ENCODE measurements at places on chromosomes 3 and 15.

GRCh38 chr15:60649845-60650548, 171.1 kb upstream of the ICE2 start:
- no peak for DNase-seq

- no peak for DNase-seq
Measured at GRCh38 chr15:39149636-39150150, 431.2 kb upstream of the THBS1 start.

DNA sequence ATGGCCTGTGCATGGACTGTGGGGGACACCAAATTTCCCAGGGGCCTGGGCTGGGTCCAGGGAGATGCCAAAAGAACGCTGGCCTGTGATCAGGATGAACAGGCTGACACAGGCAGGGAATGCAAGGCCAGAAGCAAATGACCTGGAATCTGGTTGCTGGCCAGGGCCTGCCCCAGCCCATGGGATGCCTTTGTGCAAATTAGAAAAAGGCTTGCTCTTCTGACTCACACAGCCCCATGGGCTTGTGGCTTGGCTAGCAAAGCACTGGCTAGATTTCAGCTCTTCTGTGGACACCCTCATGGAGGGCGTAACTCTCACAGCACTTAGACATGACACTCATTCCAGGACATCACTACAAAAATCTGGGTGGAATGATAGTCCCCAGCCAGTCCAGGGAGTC, 356.0 kb downstream of the SHQ1 start:
- DNase-seq, result no peak

GRCh38 chr3:124685481-124685880, 44.8 kb upstream of the UMPS start:
- no peak for DNase-seq

DNA sequence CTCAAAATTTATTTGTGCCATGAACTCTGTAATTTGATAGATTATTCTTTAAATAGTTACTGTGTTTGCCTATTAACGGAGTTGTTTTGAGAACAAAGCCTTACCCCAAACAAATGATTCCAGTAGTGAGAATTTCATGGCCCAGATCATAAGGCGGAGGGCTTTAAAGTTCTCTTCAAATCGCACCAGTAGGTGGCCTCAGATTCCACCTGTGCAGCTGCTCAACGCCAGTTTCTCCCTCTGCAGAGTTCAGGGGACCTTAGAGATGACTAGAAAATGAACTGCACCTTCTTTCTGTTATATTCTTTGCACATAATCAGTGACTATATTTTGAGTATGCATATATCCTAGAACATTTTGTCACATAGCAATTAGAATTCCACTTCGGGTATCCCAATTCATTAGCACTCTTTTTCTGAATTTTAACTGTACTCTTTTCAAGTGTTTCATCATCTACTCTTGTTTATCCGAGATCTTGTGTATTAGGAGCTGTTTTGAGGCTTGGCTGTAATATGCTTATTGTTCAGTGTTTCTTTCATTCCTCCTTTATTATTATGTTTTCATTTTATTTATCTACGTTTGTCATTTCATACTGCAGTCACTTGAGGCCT, 232.6 kb upstream of the CHRM5 start:
- DNase-seq, result peak; percentile 66

DNA sequence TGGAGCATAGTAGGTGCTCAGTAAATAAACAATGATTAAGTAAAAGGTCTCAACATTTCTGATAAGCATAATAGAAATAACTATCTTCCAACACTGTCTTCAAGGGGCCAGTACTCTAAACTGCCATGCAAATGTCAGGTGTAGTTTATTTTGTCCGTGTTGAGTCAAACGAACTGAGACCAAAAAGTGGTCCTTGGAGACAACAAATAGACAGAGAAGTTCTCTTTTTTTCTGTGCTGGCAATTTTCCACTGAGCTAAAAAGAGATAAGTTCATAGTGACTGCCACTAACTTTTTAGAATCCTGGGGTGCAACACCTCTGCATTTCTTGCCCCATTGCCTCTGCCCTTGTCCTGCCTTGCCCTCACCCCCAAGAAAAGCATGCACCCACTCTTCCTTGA, 14.7 kb upstream of the MBNL1 start:
- no peak for DNase-seq

DNA sequence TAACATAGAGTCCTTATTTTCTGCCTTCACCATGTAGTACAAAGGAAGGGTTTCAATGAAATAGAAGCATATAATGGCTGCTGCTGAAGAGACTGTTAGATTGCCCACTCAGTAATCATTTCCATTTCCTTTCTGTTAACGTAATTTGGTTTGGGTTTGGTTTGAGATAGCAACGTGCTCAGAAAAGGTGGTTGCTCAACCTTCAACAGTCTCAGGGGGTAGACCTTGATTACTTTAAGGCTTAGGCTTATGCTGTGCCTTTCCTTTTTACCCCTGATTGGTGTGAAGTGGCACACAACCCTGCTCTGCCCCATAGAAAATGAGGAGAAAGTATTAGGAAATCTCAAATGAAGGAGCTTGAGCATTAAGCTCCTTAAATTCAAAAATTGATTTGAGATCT, 163.7 kb upstream of the TP63 start:
- DNase-seq, result no peak

GRCh38 chr15:40281801-40282146, 1.1 kb downstream of the ANKRD63 start:
- no peak for DNase-seq

GRCh38 chr15:75008629-75009326, 13.4 kb downstream of the SCAMP5 start:
- DNase-seq, result no peak

DNA sequence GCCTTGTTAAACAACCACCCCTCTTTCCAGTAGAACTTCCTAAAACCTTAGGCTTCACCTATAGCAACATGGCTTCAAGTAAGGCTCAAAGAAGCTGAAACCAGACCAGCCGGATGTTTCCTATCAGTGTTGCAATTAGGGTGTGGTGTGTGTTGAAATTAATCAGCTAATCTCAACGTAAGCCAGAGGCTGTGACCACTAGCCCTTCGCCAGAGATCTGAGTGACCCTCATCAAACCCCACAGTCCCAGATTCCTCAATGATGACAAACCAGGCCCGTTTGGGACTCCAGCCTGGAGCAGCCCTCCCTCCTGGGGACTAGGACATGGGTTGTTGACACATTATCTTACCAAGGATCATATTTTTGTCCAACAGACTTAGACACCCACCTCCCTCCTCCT, 27.3 kb downstream of the CYP11A1 start:
- DNase-seq, result no peak

DNA sequence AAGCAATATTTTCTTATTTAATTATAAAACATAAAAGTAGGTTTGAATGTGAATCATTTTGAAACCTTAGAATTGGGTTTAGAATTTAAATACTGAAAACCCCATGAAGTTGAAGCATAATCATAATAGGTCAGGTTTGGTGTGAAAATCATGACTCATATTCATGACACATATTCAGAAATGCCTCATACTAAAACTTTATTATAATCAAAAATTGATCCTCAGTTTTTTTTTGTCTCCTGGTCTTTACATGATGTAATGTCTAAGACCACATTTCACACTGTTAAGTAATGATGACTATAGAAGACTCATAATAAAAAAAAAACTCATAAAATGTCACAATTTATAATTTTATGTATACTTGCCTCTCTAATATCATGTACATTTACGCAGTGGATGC, 190.4 kb downstream of the FOXP1 start:
- no peak for DNase-seq

DNA sequence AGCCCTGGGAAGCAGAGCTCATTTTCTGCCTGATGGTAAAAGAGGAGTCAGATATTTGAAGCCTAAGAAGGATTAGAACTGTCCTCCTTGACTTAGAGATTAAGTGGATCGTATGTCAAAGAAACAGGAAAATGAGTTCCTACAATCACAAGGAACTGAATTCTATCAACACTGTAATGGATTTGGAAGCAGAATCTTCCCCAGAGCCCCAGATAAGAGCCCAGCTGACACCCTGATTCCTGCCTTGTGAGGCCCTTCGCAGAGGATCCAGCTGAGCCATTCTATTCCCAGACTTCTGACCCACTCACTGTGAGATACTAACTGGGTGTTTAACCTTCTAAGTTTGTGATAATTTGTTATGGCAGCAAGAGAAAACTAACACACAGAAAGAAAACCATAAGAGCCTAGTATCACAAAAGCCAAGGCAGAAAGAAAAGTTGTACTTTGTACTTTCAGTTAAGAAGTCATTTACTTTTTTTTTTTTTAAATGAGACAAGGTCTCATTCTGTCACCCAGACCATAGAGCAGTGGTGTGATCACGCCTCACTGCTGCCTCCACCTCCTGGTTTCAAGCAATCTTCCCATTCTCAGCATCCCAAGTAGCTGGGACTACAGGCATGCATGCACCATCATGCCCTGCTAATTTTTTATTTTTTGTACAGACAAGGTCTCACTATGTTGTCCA, 61.1 kb upstream of the ZBTB20 start:
- peak; percentile 90 for DNase-seq

GRCh38 chr3:190481779-190482178, 32.1 kb upstream of the TMEM207 start:
- DNase-seq, result no peak

DNA sequence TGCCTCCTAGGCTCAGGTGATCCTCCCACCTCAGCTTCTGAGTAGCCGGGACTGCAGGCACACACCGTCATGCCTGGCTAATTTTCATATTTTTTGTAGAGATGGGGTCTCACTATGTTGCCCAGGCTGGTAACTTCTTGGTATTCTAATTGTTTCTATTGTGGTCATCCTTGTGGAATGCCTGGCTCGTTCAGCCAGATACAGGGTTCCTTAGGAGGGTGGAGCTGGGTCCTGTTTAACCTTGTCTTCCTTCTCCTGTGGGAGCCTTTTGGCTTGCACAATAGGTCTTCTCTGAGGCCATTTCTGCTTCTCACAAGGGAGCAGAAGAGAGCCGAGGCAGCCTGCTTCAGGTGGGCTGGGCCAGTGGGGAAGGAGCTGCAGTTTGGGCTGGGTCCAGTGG, 15.7 kb downstream of the PLEKHO2 start:
- no peak for DNase-seq

GRCh38 chr15:84979651-84980050, 2.0 kb upstream of the PDE8A start:
- DNase-seq, result peak; percentile 21

DNA sequence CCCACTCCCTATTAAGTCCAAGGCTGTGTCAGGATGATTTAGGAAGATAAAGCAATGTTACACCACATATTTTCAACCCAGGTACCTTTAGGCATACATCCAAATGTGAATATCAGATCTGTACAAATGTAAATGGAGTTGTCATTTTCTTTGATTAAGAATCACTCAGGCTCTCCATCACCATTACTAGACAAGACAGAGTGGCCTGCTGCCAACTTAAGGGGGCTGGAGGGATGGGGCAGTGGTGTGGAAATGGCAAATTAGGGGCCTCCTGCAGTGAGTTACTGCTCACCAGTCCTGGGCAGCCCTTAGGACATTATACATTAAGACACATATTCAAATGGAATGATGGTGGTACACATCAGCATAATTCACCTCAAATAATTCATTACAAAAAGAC, 211.0 kb downstream of the TNIK start:
- DNase-seq, result no peak

- no peak for DNase-seq
Measured at GRCh38 chr3:189369636-189370035, 197.9 kb downstream of the TPRG1 start.

GRCh38 chr15:95912280-95912625, 418.2 kb upstream of the NR2F2 start:
- DNase-seq, result no peak

GRCh38 chr3:156098437-156099035, 21.8 kb upstream of the KCNAB1 start:
- no peak for DNase-seq

- DNase-seq, result no peak
Measured at GRCh38 chr3:108221393-108221792, 831 bp downstream of the IFT57 start.

DNA sequence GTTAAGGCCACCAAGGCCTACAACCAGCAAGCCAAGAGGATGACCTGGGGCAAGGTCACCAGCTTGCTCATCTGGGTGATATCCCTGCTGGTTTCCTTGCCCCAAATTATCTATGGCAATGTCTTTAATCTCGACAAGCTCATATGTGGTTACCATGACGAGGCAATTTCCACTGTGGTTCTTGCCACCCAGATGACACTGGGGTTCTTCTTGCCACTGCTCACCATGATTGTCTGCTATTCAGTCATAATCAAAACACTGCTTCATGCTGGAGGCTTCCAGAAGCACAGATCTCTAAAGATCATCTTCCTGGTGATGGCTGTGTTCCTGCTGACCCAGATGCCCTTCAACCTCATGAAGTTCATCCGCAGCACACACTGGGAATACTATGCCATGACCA, 3.6 kb downstream of the CXCR6 start:
- DNase-seq, result no peak

Data from NCI-H82 (cell line).